PC-9 (cell line): ENCODE measurements at places on chromosomes 11 and 22. TPM values are rescaled to one million over a fixed set of nuclear protein-coding genes. Genes with fewer than 3 reads are reported as not detected.

- peak; percentile 48 for DNase-seq
Measured at GRCh38 chr11:59802639-59803176, 7.9 kb downstream of the MRPL16 start.

GRCh38 chr22:42347281-42347824, 76.9 kb upstream of the TCF20 start:
- no peak for DNase-seq

GRCh38 chr22:30159561-30160353, 79.5 kb downstream of the HORMAD2 start:
- DNase-seq, result peak; percentile 75

- DNase-seq, result no peak
Measured at GRCh38 chr11:125871391-125872137, 15.9 kb upstream of the HYLS1 start.

Gene TBX10
- not detected in 2 replicates for total RNA-seq

GRCh38 chr22:45120931-45121330, 42.8 kb upstream of the NUP50 start:
- DNase-seq, result no peak

DNA sequence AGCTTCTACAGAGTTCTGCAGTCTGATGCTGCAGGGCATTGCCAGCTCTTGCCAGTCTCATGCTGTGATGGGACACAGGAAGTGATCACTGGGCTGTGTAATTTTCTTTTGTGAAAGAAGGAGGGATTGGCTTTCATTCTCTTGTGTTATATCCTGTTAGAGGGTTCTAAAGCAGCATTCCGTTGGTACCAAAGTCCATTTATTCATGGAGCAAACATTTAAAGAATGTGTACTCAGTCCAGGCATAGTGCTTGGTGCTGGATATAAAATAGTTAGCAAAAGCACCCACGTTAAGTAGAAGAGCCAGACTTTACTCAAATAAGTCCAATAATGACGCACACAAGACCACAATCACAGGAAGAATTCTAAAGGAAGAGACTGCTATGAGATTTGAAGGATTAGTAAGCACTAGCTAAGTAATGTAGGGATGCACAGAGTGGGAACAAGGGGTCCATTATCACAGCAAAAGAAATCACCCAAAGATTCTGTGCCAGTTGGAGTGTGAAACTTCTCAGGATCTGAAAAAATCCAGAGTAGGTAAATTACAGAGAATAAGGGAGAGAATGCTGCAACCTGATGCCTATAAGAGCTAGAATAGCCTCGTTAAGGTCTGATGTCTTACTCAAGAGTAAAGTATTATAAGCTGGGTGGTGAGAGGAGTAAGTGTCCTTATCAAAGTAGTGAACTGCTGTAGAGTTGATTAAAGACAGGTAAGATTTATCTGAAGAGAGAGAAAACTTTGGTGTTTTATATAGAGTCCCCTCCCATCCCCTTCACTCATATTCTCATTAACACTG, 728.3 kb downstream of the METTL15 start:
- DNase-seq, result peak; percentile 35

- DNase-seq, result peak; percentile 38
Measured at GRCh38 chr22:47850644-47851151, 1088.2 kb downstream of the TBC1D22A start.

Gene SOX10
- not detected in 2 replicates for total RNA-seq

Gene OR4A16
- total RNA-seq, result not detected in 2 replicates

DNA sequence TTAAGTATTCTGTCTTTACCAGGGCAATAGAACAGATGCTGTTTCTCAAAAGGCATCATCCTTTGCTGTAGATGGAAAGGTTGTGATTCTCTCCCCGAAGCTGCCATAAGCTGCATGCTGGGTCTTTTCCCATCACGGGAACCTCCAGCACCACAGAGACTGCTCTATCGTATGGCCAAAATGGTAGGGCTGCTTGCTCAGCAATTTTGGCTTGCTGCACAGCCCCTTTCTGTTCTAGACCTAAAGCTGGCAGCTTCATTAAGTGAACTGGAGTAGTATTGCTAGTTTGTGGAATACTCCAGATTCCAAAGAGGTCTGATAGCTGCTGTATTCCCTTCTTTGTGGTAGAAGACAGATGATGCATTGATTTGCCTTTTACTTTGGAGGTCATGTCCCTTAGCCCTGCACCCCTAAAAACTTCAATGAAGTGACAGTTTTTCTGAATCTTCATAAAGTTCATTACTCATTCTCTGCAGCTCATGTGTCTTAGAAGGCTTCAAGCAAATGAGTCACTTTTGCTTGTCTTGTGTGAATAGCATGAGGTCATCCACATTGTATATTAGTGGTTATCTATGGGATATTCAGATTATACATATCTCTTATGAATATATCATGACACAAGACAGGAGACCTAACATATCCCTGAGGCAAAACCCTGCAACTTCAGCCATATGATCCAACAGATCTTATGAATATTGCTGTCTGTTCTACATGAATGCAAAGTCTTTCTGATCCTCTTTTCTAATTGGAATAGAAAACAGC, 245.3 kb downstream of the FAM76B start:
- DNase-seq, result no peak

- DNase-seq, result no peak
Measured at GRCh38 chr11:129458756-129459535, 83.3 kb downstream of the BARX2 start.

Gene SIK2
- 16.2 and 16.6 TPM in 2 replicates for total RNA-seq

- no peak for DNase-seq
Measured at GRCh38 chr11:75439026-75439425, 6.0 kb upstream of the KLHL35 start.

Gene LARGE2
- 1.4 and 2.6 TPM in 2 replicates for total RNA-seq

GRCh38 chr11:83583757-83584366, 297.7 kb upstream of the CCDC90B start:
- no peak for DNase-seq

Gene SMC1B
- 0.28 and 0.31 TPM in 2 replicates for total RNA-seq

DNA sequence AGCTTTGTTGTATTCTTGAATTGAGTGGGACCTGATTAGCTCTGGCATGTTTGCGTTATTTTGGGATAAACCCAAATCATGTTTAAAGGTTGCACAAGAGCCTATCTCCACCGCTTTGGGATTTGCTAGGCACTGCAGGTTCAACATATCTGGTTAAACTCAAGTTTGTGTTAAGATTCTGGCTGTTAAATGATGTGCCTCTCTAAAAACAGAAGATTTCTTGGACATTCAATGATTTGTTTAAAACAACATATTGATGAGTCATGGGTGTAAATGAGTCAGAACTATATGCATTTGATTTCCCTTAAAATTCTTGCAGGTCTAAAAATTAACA, 67.4 kb downstream of the AMOTL1 start:
- DNase-seq, result no peak

DNA sequence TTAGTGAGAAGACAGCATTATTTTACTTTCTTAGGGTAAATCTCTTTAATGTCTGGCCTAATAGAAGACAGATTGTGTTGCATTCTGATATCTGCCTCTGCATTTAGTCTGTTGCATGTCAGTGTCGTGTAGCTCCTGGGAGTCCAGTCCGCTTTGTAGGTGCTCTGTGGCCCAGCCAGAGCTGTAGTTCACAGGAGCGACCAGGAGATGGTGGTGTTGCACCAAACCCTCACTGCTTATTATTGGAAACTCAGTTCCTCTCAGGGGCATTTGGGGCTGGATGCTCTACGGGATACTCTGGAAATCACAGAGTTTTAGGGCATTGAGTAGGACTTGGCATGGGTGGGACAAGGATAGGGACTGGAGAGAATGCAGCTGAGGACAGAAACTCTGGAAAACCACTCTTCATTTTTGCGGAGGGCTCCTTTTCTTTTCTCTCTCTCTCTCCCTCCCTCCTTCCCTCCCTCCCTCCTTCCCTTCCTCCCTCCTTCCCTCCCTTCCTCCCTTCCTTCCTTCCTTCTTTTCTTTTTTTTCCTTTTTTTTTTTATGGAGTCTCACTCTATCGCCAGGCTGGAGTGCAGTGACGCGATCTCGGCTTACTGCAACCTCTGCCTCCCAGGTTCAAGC, 21.7 kb downstream of the MIAT start:
- peak; percentile 60 for DNase-seq
